ENCODE measurements at places on chromosomes 16 and 17.

GRCh38 chr17:2450016-2450650, 49.3 kb upstream of the MNT start:
- DNase-seq = no peak

GRCh38 chr17:16068323-16068722, 68.7 kb downstream of the TTC19 start:
- no peak for DNase-seq

DNA sequence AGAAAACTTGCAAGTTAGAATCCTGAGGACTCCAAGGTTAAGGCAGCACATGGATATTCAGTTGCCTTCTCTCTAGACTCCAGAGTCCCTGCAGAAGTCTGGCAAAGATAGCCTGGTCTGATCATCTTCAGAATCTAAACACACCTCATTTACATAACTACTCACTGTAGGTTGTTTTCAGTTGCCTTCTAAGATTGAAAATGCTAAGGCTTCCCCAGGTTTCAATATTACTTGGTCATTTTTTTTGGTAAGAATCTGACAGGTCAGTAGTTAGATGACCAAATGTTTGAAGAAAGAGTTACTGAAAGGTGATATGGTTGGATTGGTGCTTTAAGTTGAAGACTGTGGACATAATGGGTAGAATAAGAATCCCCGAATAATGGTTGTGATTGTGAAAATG, 205.4 kb upstream of the KCNJ16 start:
- no peak for DNase-seq

GRCh38 chr16:62562121-62562520, 525.9 kb upstream of the CDH8 start:
- no peak for DNase-seq

DNA sequence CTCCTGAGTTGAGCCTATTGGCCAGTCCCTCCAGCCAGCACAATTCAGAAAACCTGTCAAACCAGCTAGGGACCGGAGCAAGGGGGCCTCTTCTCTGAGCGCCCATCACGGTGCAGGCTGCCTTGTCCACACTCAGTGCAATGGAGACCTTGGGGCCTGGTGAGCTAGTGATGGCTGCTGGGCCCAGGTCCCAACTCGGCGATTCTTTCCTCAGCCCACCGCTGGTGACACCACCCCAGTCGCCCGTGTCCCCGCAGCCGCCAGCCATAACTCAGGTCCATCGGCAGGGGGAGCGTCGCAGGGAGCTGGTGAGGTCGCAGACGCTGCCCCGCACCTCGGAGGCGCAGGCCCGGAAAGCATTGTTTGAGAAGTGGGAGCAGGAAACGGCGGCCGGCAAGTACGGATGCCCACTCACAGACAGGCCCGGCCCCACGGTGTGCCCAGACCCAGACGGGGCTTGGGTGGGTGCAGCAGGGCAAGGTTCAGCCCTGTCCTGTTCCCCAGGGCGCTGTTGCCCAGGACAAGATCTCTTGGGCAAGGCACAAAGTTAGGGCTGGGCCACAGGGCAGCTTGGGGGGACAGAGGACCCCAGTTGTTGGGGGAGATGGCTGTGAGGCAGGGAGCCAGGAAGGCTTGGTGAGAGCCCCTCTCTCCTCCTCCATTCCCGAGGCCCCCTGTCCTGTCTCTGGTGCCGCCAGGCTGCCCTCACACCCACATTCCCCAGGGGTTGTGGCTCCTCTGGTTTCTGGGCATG, 10.8 kb downstream of the SMTNL2 start:
- no peak for DNase-seq
